Kidney epithelial cell (primary cell): ENCODE measurements at places on chromosomes 7 and 10. TPM values are rescaled to one million over a fixed set of nuclear protein-coding genes. Genes with fewer than 3 reads are reported as not detected.

- DNase-seq = no peak
Measured at GRCh38 chr10:45386657-45387056, 12.6 kb downstream of the ALOX5 start.

Gene MYOZ1
- total RNA-seq = 0.55 and 0.92 TPM in 2 replicates

DNA sequence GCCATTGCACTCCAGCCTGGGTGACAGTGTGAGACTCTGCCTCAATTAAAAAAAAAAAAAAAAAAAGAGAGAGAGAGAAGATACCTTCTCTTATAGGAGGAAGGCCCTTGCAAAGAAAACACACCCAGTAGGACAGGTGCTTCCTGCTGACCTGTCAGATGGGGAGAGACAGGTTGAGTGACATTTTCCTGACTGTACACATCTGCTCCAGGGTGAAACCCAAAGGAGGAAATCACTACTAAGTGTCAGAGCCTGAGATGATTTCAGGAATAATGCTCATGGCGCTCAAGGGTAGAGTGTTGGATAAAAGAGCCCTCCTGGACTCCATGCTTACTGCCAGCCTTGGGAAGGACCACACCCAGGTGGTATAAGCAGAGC, 1.7 kb upstream of the STN1 start:
- DNase-seq = no peak

GRCh38 chr10:5284311-5285057, 80.3 kb upstream of the UCN3 start:
- peak; percentile 37 for DNase-seq
